Pulmonary artery endothelial cell (primary cell): ENCODE measurements at places on chromosomes 16 and 17. TPM values are rescaled to one million over a fixed set of nuclear protein-coding genes. Genes with fewer than 3 reads are reported as not detected.

DNA sequence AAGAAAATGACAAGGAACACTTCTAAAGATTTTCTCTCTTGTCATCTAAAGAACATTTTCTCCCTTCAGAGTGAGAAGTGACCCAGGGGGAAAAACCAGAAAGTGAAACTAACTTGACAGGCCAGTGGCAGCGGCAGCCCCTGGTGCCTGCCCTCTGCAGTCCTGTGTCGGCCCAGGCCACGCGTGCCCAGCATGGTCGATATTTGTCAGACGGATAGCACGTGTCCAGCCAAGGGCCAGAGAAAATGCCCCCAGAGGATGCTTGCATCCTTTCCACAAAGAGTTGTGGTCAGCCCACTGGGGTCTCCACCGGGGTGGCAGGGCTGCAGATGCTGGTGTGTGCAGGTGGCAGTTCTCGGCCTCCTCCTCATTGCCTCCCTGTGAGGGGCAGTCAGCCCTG, 176.6 kb downstream of the RAB11FIP4 start:
- no peak for DNase-seq

DNA sequence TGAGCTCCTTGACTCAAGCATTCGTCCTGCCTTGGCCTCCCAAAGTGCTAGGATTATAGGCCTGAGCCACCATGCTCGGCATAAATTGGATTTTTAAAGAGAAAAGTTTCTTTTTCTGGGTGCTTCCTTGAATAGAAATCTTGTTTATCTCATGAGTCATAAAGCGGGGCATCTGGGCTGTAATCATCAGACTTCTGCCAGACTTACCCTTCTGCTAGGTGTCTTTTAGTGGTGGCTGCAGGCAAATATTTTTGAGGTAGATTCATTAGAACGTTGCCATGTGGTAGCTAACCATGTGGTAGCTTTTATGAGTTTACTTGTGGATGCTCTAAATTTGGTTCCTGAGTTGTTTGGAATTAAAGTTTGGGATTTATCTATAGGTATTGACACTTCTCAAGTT, 13.4 kb downstream of the PGS1 start:
- no peak for DNase-seq

- no peak for DNase-seq
Measured at GRCh38 chr17:41982026-41982760, 15.6 kb downstream of the CNP start.

DNA sequence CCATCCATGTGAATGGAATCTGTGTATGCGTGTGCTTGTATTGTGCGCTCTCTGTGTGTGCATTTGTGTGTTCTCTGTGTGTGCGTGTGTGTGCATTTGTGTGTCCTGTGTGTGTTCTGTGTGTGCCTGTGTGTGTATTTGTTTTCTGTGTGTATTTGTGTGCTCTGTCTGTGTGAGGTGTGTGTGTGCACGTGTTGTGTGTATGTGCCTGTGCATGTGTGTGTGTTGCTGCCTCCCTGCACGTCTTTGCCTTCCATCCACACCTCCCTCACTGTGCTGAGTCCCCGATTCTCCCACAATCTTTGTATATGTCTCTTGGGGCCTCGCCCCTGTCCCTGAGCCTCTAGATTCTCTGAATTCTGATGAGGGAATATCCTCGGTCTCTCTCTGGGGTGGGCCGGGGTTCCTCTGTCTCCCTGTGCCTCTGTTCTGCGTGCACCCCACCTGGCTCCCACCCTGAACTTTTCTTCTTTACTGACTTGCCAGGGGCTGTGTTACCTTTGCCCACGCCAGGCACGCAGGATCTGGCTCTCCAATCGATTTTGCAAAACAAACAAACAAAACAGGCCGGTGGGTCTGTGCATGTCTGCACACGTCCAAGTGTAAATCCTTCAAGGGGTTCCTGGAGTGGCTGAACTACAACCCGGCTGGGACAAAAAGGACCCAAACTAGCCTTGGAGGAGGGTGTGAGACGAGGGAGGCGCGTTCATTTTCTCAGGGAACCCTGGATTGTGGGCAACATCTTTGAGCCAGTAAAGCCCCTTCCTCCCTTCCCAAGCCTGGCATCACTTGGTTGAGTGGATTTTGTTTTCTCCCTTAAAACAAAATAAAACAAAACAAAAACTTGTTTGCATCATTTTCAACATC, 8.1 kb upstream of the FOXF1 start:
- no peak for DNase-seq

DNA sequence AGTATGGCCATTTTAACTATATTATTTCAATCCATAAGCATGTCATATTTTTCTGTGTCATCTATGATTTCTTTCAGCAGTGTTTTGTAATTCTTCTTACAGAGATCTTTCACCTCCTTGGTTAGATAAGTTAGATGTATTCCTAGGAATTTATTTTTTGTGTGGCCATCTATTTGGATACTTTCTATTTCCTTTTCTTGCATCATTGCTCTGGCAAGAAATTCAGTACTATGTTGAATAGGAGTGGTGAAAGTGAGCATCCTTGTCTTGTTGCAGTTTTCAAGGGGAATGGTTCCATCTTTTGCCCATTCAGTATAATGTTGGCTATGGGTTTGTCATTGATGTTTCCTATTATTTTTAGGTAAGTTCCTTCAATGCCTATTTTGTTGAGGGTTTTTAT, 15.1 kb upstream of the ABCA9 start:
- no peak for DNase-seq

GRCh38 chr16:57424583-57424982, 20.0 kb downstream of the CCL17 start:
- no peak for DNase-seq

DNA sequence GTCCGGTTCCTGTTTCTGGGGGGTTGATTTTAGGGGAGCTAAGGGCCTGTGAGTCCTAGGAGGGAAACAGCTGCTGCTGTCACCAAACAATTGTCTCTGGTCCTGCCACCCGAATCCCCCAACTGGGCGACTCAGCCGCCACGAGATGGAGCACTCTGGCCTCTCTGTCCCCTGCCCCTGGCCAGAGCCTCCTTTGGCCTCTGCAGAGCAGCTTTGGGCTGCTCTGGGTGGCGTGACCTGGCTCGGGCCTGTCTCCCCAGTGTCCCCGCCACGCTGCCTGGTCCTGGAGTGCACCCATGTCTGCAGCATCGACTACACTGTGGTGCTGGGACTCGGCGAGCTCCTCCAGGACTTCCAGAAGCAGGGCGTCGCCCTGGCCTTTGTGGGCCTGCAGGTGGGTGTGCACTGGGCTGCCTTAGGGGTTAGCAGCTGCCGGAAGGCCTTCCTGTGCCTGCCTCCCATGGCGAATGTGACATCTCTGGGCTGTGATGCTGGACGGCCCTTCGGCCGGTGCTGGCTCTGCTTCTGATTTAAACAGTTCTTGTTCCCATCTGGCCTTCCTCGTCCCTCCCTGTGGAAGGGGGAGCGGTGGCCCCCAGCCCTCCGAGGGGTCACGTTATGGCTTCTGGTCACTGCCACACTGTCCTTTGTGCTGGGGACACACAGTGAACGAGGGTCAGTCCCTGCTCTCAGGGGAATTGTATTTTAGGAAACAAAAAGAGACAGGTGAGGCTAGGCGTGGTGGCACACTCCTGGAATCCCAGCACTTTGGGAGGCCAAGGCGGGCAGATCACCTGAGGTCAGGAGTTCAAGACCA, 11.6 kb upstream of the RNF213 start:
- DNase-seq, result no peak

GRCh38 chr16:87562201-87562600, 40.1 kb upstream of the JPH3 start:
- no peak for DNase-seq

DNA sequence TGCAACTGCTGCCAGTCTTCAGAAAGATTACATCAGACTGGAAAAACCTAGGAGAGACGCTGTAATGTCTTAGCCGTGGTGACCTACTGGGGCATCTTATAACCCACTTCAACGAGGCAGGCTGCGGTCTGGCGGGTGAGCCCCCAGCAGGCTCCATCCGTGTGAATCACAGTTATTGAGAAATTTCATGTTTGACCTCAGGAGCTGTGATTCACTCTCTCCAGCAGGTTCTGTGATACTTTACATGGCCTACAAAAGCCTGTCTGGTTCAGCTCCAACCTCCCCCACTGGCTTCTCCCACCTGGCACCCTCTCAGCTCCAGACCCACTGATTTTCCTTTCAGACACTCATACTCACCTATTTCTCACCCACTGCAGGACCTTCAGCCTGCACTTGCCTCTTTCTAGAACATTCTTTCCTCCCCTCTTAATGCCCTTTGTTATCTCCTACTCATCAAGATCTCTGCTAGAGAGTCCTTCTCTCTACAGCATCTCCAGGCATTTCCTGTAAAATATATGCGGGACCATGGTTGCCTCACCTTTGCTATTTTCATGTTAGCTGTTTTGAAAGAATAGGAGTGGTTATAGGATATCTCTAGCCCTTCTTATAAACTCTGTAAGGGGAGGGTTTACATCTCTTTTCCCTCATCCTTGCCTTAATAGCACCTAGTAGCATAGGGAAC, 227.9 kb downstream of the MAF start:
- DNase-seq, result no peak

GRCh38 chr17:74573169-74573568, 5.9 kb upstream of the CD300H start:
- no peak for DNase-seq

- peak; percentile 10 for DNase-seq
Measured at GRCh38 chr16:84795329-84796053, 24.3 kb upstream of the CRISPLD2 start.

GRCh38 chr17:5430413-5430999, 8.4 kb downstream of the C1QBP start:
- no peak for DNase-seq

DNA sequence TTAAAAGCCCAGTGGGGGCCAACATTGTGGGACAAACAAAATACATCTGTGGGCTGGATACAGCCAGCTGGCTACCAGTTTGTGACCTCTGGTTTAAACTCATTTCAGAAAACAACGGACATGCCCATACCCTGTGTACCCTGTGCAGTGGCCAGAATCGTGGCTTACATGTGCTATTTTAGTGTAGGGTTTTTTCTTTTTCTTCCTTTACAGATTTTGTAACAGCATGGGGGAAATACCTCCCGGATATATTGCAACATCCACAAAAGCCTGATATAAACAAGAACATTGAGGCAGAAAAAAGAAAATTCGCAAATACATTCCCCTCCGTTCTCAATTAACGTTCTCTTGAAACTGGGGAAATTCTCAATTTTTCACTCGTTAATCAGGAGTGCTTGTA, 7.3 kb downstream of the HS3ST4 start:
- no peak for DNase-seq

The IRX3 gene
- 0.07 and 2.2 TPM in 2 replicates for total RNA-seq

The CALB2 gene
- total RNA-seq, result not detected in 2 replicates

The CDH15 gene
- 0.04 and 0.07 TPM in 2 replicates for total RNA-seq

The KRTAP2-1 gene
- not detected in 2 replicates for total RNA-seq

The GAS7 gene
- total RNA-seq, result not detected in 2 replicates

The CCDC154 gene
- 0.11 and 0.13 TPM in 2 replicates for total RNA-seq
